Stimulated activated CD8-positive, alpha-beta memory T cell treated with anti-CD3 and anti-CD28 coated beads, Interleukin-7, amount 100 ng/mL, for 48 hours (primary cell): ENCODE measurements at places on chromosomes 2 and 18.

DNA sequence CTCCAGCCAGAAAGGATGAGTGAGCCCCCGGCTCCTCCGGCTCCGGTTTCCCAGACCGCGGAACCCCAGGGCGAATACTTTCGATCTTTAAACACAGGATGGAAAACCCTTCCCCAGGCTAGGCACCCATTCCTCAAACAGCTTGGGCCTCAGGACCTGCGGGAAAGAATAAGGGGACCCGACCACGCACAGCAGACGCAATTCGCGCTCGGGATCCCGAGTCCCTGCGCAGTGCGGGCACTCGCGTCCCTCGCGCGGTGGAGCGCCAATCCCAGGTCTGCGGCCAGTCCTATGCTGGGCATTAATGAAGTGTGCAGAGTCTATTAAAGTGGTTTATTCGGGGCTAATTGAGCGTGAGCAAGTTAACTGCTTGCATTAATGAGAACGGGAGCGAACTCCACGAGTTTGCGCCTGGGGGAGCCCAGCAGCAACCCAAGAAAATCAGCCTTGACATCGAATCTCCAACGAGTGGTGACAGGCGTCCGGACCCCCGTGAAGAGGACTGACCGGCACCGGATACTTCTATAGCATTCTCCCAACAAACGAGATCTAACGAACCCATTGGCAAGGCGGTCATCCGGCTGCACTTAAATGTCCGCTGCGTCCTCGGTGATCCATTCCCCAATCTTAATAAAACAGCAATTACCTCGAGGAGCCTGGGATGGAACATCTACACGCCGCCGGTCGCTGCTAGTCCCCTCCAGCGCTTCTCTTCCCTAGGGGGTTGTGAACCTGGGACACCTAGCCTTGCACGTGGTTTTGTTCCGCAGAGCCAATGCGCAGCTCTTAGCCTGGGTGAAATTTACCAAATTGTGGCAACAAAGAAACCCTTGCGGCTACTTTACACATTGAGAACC is 1.6 kb downstream of the OSR1 start:
- no peak for DNase-seq

DNA sequence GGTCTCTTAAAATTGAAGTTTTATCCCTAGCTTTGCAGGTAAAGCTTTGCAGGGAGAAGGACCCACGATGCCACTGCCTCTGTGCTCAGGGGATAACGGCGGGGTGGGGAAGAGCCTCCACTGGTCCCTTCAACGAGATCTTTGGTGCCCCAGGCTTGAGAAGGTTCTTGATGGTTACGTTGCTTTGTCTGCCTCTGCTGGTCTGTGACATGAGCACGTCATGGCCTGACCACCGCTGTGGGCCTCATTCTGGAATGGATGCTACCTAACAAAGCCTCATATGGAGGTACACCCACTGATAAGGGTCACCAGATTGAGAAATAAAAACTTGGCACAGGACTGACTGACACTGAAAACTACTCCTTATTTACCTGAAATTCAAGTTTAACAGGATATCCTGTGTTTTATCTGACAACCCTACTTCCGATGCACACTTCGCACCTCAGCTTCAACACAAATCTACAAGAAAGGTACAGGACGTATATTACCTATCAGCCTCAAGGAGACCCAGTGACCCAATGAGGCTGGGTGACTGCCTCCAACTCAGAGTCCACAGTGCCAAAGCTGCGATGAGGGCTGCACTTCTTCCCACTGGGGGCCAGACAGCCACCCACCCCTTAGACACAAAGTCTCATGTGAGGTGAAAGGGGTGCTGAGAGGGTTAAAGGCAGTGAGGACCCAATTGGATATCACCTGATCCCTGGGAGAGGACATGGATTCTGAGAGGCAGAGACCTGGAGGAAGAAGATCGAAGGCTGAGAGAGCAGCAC is 64.9 kb downstream of the EIPR1 start:
- no peak for DNase-seq

- no peak for DNase-seq
Measured at GRCh38 chr2:25029183-25029554, 12.7 kb upstream of the EFR3B start.

GRCh38 chr18:78727057-78727739 is 252.4 kb upstream of the SALL3 start:
- DNase-seq, result no peak

DNA sequence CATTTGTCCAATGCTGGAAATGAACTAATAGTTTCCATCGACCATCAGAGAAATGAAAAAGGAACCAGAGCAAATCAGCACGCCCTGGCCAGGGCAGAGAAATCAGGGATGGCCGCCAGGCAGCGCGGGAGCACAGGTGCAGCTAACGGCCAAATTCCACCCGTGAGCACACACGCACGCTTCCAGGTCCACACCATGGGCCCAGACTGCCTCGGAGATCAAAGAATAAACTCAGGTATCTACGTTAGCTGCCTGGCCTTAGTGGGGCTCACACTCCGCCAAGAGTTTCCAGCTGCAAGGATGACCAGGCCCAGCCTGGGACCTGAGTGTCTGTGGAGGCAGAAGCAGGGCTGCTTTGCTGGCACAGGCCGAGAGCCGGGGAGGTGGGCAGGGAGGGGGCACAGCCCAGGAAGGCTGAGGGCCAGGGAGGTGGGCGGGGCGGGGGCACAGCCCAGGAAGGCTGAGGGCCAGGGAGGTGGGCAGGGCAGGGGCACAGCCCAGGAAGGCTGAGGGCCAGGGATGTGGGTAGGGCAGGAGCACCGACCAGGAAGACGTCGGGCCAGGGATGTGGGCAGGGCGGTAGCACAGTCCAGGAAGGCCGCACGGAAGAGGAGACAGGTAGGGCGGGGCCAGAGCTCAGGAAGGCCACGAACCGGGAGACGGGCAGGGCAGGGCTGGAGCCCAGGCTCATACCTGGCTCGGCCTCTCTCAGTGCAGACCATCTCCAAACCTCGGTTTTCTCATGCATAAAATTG is 43.2 kb upstream of the SALL3 start:
- DNase-seq, result no peak

GRCh38 chr2:154568413-154568812 is 130.1 kb upstream of the KCNJ3 start:
- no peak for DNase-seq

- no peak for DNase-seq
Measured at GRCh38 chr18:69947361-69948133, at the start of gene CD226. TSS of gene CD226 (minus strand) at chr18:69947873. CDS start at chr18:69947406, 467 bp downstream.

DNA sequence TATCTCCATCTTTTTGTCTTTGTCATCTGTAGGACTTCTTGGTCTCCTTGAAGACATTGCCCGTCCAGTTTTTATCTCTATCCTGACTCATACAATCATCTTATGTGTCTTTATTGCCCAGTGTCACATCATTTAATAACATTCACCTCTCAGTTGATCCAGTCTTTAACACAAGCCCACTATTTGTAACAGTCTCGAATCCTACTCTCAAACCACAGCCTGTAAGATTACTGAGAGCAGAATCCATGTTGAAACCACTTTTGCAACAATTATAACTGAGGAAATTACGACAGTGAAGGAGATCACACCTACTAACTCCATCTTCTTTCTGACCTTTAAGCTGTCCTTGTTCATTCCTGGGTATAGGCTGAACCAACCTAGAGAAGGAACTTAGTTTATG is 1206.0 kb upstream of the ZEB2 start:
- no peak for DNase-seq

DNA sequence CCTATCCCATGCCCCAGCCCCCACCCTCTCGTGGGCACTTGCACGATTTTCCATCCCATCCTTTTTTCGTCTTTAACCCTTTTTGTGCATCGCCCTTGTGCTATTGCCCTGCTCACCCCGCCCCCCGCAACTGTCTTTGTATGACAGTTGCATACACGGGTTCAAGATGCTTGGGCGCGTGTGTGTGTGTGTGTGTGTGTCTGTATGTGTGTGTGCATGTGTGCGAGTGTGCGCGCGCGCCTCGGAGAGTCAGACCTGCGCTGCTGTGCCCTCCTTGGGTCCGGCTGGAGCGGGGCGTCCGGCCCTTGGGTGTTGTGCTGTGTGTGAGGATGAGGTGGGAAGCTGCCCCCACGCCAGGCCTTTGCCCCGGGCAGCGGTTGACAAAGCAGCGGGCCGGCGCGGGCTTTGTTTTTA is 230.7 kb downstream of the HAUS1 start:
- DNase-seq, result no peak

DNA sequence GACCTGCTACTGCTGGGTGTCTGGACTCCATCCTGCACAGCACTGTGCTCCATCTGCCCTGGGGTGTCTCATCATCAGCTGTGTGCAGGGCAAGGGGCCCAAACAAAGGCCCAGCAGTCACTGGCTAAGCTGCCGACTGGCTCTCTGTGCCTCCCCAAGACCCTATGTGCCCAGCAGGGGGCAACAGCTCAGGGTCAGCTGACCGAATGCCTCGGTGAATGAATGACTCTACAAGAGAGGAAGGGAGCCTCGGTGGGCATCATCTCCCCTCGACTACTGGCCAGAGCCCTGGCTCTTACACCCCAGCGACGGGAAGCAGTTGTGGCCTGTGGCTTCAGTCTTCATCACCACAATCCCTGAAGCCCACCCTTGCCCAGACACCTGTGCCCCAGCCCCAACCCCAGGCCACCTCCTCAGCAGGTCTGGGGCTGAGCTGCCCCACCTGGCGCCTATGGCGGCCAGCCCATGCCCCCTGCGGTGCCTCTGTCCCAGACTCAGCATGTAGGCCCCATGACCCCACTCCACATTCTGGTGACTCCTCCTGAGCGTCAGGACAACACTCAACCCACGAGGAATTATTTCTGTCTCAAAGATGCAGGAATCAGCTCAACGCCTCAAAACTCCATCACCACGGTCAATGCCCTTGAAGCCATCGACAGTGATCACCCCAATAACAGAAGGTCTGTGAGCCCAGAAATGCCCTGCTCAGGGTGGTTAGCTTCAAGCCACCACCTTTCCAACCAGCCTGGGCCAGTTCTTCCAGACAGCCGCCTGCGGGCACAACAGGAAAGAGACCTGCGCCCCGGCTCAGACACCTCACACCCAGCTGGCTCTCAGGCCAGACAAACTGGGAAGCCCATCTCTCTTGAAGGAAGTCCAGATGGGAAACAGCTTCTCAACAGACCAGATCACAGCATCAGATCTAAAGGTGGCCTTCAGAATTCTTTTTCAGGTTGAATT is 1.6 kb upstream of the GPR17 start:
- no peak for DNase-seq

DNA sequence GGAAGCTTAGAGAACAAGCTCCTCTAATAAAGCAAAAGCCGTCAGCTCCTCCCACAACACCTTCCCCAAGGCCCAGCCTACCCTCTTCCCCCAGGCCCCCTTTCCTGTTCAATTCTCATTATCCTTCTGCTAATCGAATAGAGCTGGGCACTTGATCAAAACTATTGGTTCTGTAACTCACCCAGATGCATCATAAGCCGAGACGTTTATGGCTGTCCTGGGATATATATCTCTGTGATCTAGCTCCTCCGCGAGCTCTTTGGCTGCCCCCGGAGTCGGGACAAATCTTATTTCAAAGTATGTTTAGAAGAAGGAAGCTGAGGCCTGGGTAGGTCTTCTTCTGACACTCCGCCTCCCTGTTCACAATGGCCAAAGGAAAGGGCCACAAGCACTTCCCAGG is 88.3 kb upstream of the KLHL29 start:
- DNase-seq, result no peak

DNA sequence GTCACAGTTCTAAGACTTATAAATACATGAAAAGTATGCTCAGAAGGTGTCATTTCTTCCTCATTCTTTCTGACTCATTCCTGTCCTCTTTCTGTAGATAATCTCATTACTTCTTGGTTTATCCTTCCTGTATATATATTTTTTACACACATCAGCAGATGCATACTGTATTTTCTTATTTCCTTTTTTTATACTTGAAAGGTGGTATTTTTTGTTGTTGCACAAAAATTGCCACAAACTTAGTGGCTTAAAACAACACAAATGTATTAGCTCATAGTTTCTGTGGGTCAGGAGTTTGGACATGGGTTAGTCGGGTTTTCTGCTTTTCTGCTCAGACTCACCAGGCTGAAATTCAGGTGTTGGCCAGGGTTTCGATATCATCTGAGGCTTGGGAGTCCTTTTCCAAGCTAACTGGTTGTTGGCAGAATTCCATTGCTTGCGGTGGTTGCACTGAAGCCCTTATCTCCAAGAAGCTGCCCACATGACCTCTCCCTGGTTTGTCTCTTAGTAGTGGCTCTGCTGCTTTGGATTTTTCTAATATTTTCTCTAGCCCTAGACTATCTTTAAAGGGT is 162.6 kb downstream of the FMNL2 start:
- DNase-seq, result no peak

DNA sequence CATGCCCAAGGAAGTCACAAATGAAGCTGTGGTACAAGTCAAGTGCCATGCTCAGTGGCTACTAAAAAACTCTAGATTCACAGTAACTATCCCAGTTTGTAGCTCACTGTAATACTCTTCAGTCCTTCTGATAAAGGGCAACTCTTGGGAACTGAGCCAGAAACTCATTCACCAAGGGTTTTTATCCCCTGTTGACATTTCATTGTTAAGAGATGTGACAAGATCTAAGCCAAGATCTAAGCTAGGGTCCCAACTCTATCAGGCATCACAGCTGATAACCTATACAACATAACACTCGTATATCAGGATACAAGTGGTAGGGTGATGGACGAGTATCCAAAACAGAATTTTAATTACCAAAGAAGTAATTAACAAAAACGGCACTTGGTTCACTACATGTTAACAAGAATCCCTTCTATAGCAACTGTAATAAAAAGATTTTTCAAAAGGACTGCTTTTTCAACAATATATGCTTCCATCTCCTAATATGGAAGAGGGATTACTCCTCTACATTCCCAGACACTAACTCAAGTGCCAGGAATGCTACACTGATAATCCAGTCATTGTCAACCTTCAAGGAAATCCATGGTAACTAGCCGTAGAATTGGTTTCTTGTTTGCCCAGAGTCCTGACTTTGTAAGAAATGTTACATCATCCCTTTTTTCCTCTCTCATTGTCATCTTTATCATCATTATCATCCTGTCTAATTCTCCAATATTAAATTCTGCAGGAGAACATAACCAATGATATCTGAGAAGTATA is 111.7 kb downstream of the CDH2 start:
- no peak for DNase-seq

- DNase-seq, result no peak
Measured at GRCh38 chr18:30057398-30057797, 985.1 kb downstream of the DSC3 start.

- DNase-seq, result no peak
Measured at GRCh38 chr2:196153480-196153879, 17.9 kb downstream of the STK17B start.

GRCh38 chr2:229202646-229203045 is 68.4 kb downstream of the PID1 start:
- DNase-seq, result no peak

GRCh38 chr2:54030396-54030741 is 59.6 kb upstream of the PSME4 start:
- no peak for DNase-seq

DNA sequence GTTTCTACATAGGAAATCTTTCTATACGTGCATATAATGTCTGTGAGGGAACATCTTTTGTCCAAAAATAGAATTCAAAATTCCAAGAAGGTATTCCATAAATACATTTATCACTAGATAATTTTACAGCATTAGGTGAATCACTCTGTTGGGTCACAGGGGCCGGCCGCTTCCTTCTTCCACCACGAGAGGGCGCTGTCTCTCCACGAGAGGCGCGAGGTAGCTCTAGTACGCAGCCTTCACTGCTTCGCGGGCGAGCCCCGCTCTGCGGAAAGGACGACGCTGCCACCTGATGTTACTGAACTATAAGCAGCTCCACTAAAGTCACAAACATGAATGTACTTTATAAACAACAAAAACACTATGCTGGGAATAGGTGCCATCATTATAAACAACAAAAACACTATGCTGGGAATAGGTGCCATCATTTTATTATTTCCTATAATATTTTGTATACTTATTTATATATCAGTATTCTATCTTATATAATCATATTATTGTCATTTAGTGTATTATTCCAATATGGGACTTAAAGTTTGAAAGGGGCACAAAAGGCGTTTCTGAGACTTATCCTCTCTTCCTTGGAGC is 69.4 kb upstream of the REV1 start:
- peak; percentile 44 for DNase-seq
